ENCODE measurements at places on chromosomes 6 and 20.

GRCh38 chr20:60993433-60994044, 258.5 kb upstream of the CDH4 start:
- DNase-seq, result peak; percentile 25
- no peaks in the 10 kb centered on the region for H3K27me3 ChIP-seq
- no peaks in the 10 kb centered on the region for H3K36me3 ChIP-seq
- no peak overlapping the region for H3K27ac ChIP-seq
- no peaks in the 10 kb centered on the region for H3K4me1 ChIP-seq

DNA sequence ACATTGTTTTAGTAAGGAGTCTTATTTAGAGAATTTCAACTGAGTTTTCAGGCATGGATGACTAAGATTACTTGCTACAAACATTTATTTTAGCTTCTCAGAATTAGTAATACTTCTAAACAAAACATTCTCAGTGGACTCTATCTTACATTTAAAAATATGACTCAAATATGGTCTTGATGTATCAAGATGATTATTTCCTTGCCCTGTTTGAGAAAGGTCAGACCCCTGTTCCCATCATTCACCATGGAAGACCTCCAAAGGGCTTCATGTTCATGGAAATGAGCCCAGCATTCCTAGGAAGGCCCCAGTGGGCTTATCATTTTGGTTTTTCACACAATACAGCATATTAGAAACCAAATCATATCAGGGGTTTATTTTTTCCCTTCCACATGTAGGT, 24.6 kb upstream of the TRPC4AP start:
- no peak overlapping the region for H3K4me3 ChIP-seq
- peak overlapping the region; percentile 49 for H3K27ac ChIP-seq
- no peaks in the 10 kb centered on the region for H3K27me3 ChIP-seq
- peaks cover 26% of the 10 kb centered on the region for H3K4me1 ChIP-seq

- no peaks in the 10 kb centered on the region for H3K36me3 ChIP-seq
- no peak for DNase-seq
- no peaks in the 10 kb centered on the region for H3K4me1 ChIP-seq
- no peak overlapping the region for H3K27ac ChIP-seq
These were observed 40.0 kb upstream of the MBOAT1 start for GRCh38 chr6:20252311-20252710.

GRCh38 chr6:148324297-148324985, 18.2 kb upstream of the SASH1 start:
- no peak overlapping the region for H3K4me3 ChIP-seq
- no peaks in the 10 kb centered on the region for H3K27me3 ChIP-seq
- H3K36me3 ChIP-seq, result peaks cover 16% of the 10 kb centered on the region
- peak overlapping the region; percentile 73 for H3K27ac ChIP-seq
- peak; percentile 81 for DNase-seq
- peaks cover 52% of the 10 kb centered on the region for H3K4me1 ChIP-seq

GRCh38 chr20:61161726-61162390, 90.2 kb upstream of the CDH4 start:
- DNase-seq, result peak; percentile 22
- no peak overlapping the region for H3K4me3 ChIP-seq
- H3K4me1 ChIP-seq, result no peaks in the 10 kb centered on the region
- H3K27ac ChIP-seq, result no peak overlapping the region

- no peak for DNase-seq
- H3K36me3 ChIP-seq, result no peaks in the 10 kb centered on the region
- no peaks in the 10 kb centered on the region for H3K4me1 ChIP-seq
- H3K27ac ChIP-seq, result no peak overlapping the region
These were observed 31.6 kb downstream of the SLC2A4RG start for GRCh38 chr20:63771046-63771707.

- H3K4me1 ChIP-seq, result no peaks in the 10 kb centered on the region
- H3K27ac ChIP-seq, result no peak overlapping the region
- H3K4me3 ChIP-seq, result no peak overlapping the region
- no peaks in the 10 kb centered on the region for H3K36me3 ChIP-seq
- no peaks in the 10 kb centered on the region for H3K27me3 ChIP-seq
These were observed 310.2 kb downstream of the TSHZ2 start for GRCh38 chr20:53282217-53282955.

DNA sequence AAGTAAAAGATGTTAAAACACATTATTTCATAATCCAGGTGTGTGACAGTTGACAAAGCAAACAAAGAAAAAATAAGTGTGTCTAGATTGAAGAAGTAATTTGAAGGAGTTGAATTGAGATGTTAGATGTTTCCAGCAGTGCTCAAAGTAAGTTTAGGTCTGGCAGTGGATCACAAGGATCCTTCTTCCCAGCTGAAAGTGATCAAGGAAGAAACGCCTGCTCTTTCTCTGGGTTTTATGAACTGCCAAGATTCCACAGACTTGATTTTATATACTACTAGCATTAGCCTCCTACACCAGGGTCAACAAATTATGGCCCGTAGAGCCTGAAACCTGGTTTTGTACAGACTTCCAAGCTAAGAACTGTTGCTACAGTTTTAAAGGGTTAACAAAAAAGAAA, 30.3 kb downstream of the STX7 start:
- no peak overlapping the region for H3K27ac ChIP-seq
- 0 out of 2 replicates have a peak, but pooled peaks cover 6% of the 10 kb centered on the region for H3K36me3 ChIP-seq
- DNase-seq, result no peak
- peaks cover 42% of the 10 kb centered on the region for H3K4me1 ChIP-seq
- no peaks in the 10 kb centered on the region for H3K27me3 ChIP-seq

GRCh38 chr20:55668631-55669030, 336.7 kb downstream of the CBLN4 start:
- no peaks in the 10 kb centered on the region for H3K36me3 ChIP-seq
- no peak overlapping the region for H3K4me3 ChIP-seq
- H3K27me3 ChIP-seq, result no peaks in the 10 kb centered on the region
- no peak for DNase-seq
- H3K4me1 ChIP-seq, result no peaks in the 10 kb centered on the region

DNA sequence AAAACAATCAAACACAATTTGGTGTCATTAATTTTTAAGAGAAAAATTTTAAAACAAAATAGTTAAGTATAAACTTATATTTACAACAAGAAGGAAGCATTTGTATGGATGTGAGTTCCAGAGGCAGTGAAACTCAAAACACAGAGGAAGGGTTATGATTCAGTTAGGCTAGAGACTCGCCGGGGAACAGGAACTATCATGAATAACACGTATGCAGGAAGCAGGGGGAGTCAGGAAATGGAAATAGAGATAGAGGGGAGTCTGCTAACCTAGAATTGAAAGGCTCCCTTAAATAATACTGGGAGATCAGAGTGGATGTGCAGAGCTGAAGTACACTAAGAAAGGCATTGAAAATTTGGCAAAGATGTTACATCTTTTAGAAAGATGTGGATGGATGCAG, 14.2 kb upstream of the HLA-DRB1 start:
- H3K4me1 ChIP-seq, result no peaks in the 10 kb centered on the region
- H3K27ac ChIP-seq, result no peak overlapping the region
- H3K4me3 ChIP-seq, result no peak overlapping the region
- no peak for DNase-seq
- no peaks in the 10 kb centered on the region for H3K27me3 ChIP-seq

GRCh38 chr6:128807577-128807976, 75.4 kb upstream of the LAMA2 start:
- no peaks in the 10 kb centered on the region for H3K4me1 ChIP-seq
- DNase-seq, result peak; percentile 64
- H3K4me3 ChIP-seq, result no peak overlapping the region
- H3K36me3 ChIP-seq, result no peaks in the 10 kb centered on the region
- H3K27ac ChIP-seq, result no peak overlapping the region

GRCh38 chr6:122198922-122199321, 200.5 kb upstream of the HSF2 start:
- no peaks in the 10 kb centered on the region for H3K36me3 ChIP-seq
- H3K4me3 ChIP-seq, result no peak overlapping the region
- no peaks in the 10 kb centered on the region for H3K27me3 ChIP-seq
- no peak for DNase-seq
- H3K27ac ChIP-seq, result no peak overlapping the region
- no peaks in the 10 kb centered on the region for H3K4me1 ChIP-seq

DNA sequence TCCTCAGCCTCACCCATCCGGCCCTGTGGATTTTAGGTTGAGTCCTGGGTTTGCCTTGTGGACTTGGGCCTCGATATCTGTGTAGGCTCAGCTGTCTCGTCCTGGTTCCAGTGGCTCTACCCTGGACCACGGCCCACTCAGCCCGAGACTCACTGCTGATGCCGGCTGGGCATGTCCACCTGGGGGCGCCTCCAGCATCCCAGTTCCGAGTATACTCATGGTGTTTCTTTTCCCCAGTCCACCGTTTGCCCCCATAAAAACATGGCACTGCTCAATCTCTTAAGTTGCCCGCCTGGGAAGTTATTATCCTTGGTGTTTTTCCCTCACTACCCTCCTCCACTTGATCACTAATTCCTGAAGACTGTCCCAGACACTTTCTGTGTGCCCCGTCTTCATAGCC, 99.1 kb downstream of the ARID1B start:
- H3K27ac ChIP-seq, result no peak overlapping the region
- no peak for DNase-seq
- H3K4me1 ChIP-seq, result 0 out of 2 replicates have a peak, but pooled peaks cover 4% of the 10 kb centered on the region
- H3K4me3 ChIP-seq, result no peak overlapping the region
- no peaks in the 10 kb centered on the region for H3K27me3 ChIP-seq

GRCh38 chr6:131117878-131118277, 17.4 kb upstream of the AKAP7 start:
- peaks cover 9% of the 10 kb centered on the region for H3K4me1 ChIP-seq
- H3K4me3 ChIP-seq, result no peak overlapping the region
- no peaks in the 10 kb centered on the region for H3K36me3 ChIP-seq
- DNase-seq, result no peak
- no peak overlapping the region for H3K27ac ChIP-seq

- no peaks in the 10 kb centered on the region for H3K36me3 ChIP-seq
- H3K4me3 ChIP-seq, result no peak overlapping the region
- no peak for DNase-seq
- no peak overlapping the region for H3K27ac ChIP-seq
- no peaks in the 10 kb centered on the region for H3K4me1 ChIP-seq
These were observed 654.0 kb downstream of the QKI start for GRCh38 chr6:164068527-164068926.

- H3K27ac ChIP-seq, result no peak overlapping the region
- no peaks in the 10 kb centered on the region for H3K27me3 ChIP-seq
- no peaks in the 10 kb centered on the region for H3K4me1 ChIP-seq
- DNase-seq, result no peak
- no peaks in the 10 kb centered on the region for H3K36me3 ChIP-seq
- H3K4me3 ChIP-seq, result no peak overlapping the region
These were observed 246.8 kb downstream of the QKI start for GRCh38 chr6:163661272-163661671.

DNA sequence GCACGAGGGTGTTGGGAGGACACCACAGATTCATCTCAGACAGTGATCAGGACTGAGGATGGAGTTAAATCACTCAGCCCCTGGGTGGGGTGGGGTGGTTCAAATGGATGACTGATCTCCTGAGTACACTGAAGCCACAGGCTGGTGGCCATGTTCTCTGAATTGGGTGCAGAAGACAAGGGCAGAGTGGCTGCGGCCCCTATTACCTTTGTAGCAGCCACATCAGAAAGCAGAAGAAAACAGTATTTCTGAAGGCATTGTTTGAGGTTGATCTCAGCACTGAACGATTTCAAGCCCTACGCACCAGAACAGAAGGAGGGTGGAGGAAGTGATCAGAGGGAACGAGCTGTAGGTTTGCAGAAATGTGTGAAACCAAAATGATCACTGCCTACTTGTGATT, 71.6 kb downstream of the SH3BGRL2 start:
- no peak for DNase-seq
- no peaks in the 10 kb centered on the region for H3K36me3 ChIP-seq
- H3K4me1 ChIP-seq, result no peaks in the 10 kb centered on the region
- H3K27me3 ChIP-seq, result no peaks in the 10 kb centered on the region
- H3K4me3 ChIP-seq, result no peak overlapping the region

GRCh38 chr6:25878721-25879322, 4.8 kb upstream of the SLC17A3 start:
- no peak overlapping the region for H3K4me3 ChIP-seq
- DNase-seq, result no peak
- no peak overlapping the region for H3K27ac ChIP-seq
- 0 out of 2 replicates have a peak, but pooled peaks cover 5% of the 10 kb centered on the region for H3K4me1 ChIP-seq

DNA sequence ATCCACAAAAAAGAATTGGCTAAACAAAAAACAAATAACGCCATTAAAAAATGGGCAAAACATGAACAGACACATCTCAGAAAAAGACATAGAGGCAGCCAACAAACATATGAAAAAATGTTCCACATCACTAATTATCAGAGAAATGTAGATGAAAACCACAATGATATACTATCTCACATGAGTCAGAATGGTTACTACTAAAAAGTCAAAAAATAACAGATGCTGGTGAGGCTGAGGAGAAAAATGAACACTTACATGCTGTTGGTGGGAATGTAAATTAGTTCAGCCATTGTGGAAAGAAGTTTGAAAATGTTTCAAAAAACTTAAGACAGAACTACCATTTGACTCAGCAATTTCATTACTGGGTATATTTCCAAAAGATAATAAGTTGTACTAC, 430.1 kb upstream of the JAG1 start:
- no peak overlapping the region for H3K4me3 ChIP-seq
- H3K27ac ChIP-seq, result no peak overlapping the region
- no peak for DNase-seq
- no peaks in the 10 kb centered on the region for H3K4me1 ChIP-seq

DNA sequence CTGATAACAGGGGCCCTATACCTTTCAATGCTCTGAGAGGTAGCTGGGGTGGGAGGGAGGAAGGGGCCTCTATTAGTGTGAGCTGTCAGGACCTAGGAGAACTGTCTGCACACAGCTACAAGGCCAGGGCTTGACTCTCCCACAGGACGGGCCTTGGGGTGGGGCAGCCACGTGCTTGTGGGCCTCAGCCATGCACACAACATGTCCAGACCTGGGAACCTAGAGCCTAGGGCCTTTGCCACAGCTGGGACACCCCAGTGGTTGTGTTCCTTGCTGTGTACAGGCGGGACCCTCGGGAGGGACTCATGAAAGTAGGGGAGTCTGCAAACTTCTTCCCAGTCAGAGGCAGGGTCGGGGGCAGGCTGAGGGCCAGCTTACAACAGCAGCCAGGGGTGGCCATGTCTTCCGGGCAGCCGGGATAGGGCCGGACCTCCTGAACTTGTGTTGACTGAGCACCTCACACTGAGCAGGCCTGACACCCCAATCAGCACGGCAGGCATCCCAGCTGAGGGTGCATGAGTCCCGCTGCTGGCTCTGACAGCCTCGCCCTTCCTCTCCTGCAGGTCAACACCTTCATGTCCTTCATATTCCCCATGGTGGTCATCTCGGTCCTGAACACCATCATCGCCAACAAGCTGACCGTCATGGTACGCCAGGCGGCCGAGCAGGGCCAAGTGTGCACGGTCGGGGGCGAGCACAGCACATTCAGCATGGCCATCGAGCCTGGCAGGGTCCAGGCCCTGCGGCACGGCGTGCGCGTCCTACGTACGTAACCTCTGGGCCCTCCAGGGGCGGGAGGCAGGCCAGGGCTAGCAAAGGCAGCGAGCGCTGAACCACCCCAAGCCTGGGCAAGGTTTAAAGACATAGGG, 41.9 kb upstream of the MRGBP start:
- H3K4me3 ChIP-seq, result no peak overlapping the region
- H3K27me3 ChIP-seq, result peaks cover 9% of the 10 kb centered on the region
- DNase-seq, result no peak
- H3K4me1 ChIP-seq, result 0 out of 2 replicates have a peak, but pooled peaks cover 4% of the 10 kb centered on the region
- H3K36me3 ChIP-seq, result no peaks in the 10 kb centered on the region
